ENCODE measurements at places on chromosomes 1 and 21. TPM values are rescaled to one million over a fixed set of nuclear protein-coding genes. Genes with fewer than 3 reads are reported as not detected.

DNA sequence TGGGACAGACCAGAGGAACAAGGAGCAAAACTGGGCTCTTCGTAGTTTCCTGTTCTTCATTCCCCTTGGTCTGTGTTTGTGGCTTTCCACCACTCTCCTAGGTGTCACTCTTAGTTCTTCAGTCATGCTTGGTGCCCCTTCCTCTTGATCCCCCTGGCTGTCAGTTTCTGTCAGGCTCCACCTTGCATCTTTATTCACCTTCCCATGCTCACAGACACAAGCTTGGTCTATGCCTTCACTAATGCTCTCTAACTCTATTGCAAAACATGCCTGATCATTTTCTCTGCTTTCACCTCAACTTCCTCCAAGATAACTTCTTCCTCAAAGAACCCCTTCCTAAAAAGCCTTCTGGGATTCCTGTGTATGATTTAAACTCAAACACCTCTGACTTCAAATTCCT, 122.9 kb downstream of the GLUL start:
- no peak for DNase-seq

MLLT11 gene
- total RNA-seq, result 0.47 TPM

DNA sequence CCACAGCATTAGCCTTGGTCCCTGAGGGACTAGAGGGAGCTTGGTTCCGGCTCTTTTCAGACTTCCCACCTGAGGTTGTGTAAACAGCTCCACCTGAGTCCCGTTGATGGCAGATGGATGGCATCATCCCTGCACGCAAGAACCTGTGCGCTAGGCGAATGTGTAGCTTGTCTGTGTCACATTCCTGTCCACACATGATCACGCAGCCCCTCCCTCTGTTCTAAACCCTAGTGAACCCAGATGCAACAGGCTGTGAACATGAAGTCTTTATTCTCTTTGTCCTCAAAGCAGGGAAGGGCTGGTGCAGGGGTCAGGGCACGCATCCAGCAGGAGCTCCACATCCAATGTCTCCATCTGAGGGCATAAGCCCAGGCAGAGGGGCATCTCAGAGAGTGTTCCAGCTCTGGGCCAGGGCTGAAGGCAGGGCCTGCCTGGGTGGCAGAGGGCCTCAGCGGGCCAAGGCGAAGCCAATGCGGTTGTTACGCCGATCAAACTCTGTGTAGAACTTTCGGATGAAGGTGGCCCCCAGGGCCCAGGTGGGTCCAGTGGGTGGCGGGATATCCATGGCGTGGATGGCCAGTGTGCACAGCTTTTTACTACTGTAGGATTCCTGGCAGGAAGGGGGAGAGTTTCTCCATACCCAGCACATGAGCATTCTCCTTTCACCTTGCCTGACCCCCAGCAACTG, 2.9 kb upstream of the ETNK2 start:
- peak; percentile 55 for DNase-seq

DNA sequence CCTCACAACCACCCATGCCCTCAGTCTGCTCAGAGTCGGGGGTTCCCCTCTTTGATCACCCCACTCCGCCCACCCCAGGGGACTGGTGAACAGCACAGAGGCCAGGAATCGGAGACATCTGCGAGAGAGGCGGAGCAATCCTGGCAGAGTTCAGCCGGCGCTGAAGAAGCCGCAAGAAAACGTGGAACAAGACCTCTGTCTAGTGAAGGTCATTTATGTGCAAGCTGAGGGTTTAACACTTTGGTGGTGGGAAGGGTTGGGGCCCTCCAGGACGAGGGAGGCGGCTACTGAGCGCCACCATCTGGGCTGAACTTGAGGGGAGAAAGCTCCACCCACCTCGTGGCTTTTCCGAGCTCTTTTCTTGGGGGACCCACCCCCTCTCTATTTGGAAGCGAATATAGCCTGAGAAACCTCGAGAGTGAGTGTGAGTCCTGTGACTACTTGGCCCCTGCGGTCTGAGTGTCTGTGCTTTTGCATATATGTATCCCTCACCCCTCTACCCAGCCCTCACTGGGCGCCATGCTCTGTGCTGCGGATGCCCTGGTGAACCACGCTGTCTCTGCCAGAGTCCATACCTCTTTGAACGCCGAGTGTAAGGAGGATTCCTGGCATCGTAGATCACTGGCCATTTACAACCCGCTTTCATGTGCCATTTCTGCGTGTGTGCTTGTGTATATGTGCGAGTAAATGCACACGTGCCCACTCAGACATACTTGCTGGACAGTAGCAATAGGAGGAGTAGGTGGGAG, 1.2 kb upstream of the EPHA10 start:
- DNase-seq, result peak; percentile 75

S100A9 gene
- 31.1 TPM for total RNA-seq

DNA sequence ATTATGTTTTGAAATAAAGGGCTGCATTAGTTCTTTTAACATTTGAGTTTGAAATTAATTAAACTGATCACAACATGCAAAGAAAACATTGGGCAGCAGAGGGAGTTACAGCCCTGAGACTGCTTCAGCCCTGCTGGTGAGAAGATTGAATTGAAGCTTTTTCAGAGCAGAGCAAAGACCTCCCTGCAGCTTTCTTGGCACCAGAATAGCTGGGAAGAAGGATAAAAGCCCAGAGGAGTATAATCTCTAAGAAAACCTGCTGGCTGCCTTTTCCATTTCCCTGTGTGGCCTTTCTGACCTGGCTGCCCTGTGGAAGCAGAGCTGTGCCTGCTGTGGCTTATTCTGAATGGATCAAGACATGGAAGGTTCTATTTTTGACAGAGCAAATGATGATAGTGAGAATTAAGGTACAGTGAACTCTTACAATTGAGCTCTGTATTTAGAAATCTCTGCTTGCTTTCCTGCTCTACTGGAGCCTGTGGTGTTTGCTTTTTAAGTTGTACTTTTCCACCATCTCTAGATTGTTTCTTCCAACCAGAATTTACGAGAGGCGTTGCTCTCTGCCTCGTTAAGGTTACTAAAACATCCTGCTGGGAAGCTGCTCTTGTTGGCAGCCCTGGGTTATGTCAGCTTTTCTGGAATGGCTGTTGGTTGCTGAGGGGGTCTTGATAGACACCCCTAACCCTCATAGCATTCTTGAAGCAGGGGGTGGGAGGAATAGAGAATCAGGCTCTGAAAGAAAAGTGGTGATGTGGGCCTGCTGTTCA, 9.9 kb downstream of the SNRPE start:
- peak; percentile 41 for DNase-seq

- DNase-seq, result no peak
Measured at GRCh38 chr1:113178106-113178505, 105.1 kb downstream of the LRIG2 start.

DNA sequence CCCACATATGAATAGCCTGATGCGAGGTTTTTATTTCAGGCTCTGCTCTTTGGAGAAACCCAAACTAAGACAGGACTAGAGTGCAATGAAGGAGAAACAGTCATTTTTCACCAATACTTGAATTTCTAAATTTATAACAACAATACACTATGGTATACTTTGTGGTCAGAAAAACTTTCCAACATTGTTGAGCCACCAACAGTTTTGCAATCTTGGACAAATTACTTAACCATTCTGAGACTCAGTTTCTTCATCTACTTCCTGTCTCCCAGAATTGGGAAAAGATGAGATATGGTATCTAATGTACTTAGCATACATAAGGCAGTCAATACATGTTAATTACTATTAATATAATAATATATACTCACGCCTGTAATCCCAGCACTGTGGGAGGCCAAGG, 519.8 kb upstream of the PLXNA2 start:
- DNase-seq, result no peak

DNA sequence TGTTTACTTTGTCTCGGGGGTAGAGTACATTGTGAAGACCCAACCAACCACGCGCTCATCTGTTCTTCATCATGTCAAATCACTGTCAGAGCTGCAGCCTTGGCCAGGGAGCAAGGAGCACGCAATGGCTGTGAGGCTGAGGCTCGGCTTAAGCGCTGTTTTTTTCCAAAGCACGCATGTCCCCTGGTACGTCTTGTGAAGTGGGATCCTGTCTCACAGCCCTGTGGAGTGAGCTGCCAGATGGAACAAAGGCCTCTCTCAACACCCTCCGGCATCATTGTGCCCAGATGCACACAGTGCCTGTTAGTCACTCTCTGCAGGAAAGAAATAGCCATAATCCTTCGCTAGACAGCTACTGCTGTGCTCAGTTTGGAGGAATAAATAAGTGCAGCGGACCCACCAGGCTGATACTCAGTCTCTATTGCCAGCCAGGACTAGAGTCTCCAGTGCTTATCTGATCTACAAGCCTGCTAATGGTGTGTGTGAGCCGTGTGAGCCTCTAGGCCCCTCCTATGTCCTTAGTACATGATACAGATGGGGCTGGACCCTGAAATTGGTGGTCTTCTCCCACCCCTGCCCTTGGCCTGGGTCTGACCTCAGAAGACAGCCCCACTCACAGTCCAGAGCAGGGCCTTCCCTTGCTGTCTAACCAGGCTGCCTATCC, 91.3 kb upstream of the COA6 start:
- no peak for DNase-seq

DNA sequence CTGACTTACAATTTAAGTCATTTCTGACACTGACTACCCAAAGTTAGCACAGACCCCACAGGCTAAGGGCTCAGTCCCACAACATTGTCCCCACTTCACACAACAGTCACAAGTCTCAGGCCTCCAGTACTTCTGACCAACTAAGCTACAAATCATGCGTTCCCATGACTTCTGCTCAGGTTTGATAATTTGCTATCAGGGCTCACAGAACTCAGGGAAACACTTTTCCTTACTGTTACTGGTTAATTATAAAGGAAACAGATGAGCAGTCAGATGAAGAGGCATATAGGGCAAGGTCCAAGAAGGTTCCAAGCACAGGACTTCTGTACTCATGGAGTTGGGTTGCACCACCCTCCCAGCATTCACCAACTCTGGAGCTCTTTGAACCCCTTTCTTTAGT, 151.2 kb upstream of the TNR start:
- no peak for DNase-seq

Measured in lower leg skin (tissue), 4 donors.